Stimulated activated CD8-positive, alpha-beta memory T cell treated with anti-CD3 and anti-CD28 coated beads, Interleukin-2, amount 100 ng/mL, for 48 hours (primary cell): ENCODE measurements at places on chromosomes 7 and 10.

- DNase-seq = no peak
Measured at GRCh38 chr7:127578711-127579275, 6.6 kb downstream of the GCC1 start.

DNA sequence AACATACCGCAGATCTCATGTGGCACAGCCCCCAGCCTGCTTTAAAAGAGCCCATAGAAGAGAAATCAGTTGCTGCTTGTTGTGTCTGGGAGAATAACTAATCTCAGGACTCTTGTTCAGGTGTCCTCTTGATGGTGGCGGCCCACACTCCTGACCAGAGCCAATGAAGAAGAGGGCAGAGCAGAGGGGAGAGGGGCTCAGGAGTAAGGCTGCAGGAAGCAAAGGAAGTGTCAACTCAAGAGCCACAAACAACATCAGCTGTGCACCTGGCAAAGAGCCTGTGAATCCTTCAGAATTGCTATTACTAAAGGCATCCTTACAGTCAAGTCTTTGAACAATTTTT is 59.8 kb upstream of the PTN start:
- no peak for DNase-seq

DNA sequence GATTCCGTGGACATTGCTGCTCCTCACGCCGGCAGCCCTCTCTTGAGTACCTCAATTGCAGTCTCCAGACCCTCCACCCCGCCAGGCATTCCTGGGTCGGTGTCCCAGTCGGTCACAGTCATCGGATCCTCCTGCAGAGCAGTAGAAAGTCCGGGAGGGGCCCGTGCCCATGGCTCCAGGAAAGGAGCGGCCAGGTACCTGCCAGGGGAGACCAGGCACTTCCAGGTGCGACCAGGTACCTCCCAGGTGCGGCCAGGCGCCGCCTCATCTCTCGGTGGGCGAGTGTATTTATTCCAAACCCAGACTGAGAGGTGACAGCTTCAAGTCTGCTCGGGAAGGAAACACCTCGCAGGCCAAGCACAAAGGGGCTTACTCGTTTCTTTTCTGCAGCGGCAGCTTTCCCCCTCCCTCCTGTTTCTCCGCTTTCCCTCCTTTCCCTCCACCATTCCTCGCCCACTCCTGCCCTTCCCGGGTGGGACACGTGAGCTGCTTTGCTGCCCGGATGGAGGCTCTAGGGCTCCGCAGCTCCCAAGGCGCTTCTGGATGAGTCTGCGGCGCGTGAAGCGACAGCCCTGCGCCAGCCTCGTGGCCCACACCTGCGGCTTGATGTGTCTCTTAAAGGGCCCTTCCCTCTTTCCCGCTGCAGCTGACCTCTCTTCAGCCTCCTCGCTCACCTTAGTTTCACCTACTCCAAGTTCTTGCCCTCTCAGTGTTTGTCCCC is 39.4 kb upstream of the AGK start:
- DNase-seq = no peak

- no peak for DNase-seq
Measured at GRCh38 chr7:105450177-105450861, 61.6 kb upstream of the SRPK2 start.

DNA sequence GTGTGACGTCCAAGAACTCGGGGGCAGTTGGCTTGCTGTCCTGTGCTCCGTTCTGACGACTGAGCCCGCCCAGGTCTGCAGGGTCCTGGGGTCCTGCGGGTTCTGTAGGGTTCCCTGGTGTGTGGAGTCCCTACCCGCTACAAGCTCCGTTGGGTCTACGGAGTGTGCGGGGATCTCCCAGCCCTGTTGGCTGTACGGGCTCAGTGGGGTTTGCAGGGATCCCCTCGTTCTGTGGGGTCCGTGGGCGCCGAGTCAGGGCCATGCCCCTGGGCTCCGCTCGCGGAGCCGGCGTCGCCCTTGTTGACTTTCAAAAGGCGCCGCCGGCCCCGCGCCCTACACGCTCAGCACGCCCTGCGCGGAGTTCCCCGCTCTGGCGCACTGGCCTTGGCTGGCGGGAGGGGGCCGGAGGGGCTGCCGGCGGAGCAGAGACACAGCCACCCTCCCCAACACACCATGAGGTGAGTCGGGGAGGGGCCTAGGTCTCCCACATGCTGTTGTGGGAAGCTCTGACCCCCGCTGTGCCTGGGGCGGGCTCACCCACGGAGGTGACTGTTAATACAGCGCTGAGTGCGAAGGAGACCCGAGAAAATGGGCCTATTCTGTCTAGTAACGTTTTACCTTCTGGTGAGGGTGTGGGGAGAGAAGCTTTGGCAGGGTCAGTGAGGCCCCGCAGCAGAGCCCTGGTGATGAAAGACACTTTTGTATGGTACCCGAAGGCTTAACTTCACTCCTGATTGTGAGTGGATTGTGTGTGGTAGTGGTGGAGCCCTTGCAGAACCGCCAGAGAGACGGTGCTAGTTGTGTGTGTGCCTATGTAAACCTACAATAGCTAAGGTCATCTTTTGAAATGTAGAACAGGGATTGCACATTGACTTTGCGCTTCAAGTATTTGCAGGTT is 8.1 kb downstream of the TASOR2 start:
- peak; percentile 51 for DNase-seq

DNA sequence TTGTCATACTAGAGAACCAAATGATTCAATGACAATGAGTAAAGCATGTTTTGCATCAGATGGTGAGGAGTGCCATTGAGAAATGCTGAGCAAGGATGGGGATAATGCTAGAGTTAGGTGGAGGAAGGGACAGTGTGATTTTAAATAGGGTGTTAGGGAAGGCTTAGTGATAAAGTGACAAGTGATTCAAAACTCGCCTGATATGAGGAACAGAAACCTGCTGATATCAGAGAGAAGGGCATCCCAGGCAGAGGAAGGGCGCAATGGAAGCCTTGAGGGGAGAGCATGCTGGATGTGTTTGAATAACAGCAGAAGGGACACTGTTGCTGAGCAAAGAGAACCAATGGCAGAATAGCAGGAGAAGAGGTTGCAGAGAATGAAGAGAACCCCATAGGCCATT is 196.2 kb downstream of the NRG3 start:
- no peak for DNase-seq

- no peak for DNase-seq
Measured at GRCh38 chr7:142657376-142657775, 91.9 kb upstream of the PRSS1 start.

DNA sequence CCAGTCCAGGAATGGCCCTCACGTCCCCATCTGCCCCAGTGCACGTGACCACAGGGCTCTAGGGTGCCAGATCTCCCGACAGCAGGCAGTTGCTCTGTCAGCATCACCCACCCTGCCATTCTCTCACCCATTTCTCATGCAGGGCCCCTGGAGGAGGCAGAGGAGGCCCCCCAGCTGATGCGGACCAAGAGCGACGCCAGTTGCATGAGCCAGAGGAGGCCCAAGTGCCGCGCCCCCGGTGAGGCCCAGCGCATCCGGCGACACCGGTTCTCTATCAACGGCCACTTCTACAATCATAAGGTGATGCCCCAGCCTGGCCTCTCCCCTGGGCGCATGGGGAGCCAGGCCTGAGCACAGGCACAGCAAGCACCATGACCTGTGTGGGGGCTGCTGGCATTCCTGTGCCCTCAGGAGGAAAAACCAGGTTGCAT is 6.1 kb upstream of the DEPP1 start:
- no peak for DNase-seq

- DNase-seq = no peak
Measured at GRCh38 chr7:29886827-29887226, 80.5 kb downstream of the WIPF3 start.

DNA sequence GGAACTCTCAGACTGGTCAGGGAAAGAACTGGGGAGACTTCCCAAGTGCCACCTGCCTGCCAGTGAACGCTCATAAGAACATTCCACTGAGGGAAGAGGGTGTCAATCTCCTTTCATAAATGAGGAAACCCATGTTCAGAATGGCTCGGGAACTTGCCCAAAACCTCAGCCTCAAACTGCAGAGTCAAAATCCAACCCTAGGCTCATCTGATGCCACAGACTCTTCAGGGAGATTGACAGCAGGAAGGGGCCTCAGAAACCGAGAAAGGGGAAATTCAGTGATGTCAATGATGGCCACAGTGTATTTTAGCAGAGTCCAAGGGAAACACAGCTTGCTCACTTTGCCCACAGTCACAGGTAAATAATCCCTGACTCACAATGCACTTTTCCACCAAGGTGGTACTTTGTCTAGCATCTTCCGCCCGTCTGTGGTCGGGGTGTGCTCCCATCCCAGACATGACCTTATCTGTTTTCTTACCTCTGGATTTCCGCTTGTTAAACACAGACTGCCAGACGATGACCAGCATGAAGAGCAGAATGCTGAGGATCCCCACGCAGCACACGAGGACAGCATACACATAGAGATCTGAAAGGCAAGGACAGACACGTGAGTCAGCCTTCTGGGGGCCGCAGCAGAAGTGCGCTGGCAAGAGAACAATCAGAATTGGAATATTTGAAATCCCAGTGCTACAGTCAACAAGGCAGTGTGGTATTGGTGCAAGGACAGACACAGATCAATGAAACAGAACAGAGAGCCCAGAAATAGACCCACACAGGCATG is 38.4 kb downstream of the VSTM4 start:
- DNase-seq = no peak

- DNase-seq = no peak
Measured at GRCh38 chr10:48411510-48411909, 105.0 kb downstream of the MAPK8 start.

GRCh38 chr10:31617757-31618156 is 298.7 kb downstream of the ZEB1 start:
- DNase-seq = no peak

- no peak for DNase-seq
Measured at GRCh38 chr10:131126321-131127137, 185.0 kb downstream of the TCERG1L start.

GRCh38 chr10:62112300-62112699 is 156.3 kb downstream of the RTKN2 start:
- no peak for DNase-seq

GRCh38 chr10:1549591-1550290 is 187.6 kb downstream of the ADARB2 start:
- DNase-seq = no peak

DNA sequence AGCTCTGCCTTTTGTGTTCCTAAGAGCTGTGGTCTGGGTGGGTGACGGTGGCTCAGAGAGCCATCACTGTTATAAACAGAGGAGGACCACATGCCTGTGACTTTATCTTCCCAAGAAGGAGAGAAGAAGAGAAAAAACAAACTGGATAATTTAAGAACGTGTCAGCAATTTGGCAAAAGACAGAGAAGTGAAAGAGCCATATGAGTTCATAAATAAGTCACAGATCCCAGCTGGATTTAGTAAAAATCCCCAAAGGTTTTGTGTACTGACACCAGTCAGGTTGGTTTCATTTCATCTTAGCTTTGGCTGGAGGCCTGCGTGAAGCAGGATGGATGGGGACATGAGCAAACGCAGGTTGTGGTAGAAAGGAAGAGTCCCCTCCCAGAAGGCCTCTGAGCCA is 120.7 kb downstream of the CXCL12 start:
- no peak for DNase-seq

DNA sequence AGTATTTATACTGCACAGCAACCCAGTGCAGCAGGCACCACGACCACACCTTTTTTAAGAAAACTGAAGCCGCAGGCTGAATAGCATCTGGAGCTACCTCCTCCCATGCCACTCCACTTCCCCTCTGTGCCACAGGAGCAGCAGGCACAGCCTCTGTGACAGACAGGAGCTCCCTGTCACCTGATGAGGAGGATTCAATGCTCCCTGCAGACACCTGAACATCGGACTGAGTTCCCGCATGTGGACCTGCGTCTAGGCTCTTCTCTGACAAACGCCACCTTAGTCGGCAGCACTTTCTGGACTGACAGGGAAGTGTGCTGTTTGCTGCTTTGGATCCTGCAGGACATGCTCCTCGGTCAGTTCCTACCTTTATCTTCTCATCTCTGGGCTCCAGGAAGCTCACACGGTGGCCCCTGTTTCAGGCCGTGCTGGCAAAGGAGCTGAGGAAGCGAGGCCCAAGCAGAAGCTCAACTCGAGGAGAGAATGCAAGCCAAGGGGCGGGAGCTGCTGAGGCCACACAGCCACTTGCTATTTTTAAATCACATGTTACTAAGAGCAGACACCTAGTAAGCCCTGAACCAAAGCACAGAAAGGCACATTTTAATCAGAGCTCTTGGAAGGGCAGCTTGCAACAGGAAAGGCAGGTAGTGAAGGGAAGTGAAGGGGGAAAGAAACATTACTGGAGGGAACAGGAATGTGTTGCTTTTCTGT is 56.6 kb downstream of the VOPP1 start:
- no peak for DNase-seq

DNA sequence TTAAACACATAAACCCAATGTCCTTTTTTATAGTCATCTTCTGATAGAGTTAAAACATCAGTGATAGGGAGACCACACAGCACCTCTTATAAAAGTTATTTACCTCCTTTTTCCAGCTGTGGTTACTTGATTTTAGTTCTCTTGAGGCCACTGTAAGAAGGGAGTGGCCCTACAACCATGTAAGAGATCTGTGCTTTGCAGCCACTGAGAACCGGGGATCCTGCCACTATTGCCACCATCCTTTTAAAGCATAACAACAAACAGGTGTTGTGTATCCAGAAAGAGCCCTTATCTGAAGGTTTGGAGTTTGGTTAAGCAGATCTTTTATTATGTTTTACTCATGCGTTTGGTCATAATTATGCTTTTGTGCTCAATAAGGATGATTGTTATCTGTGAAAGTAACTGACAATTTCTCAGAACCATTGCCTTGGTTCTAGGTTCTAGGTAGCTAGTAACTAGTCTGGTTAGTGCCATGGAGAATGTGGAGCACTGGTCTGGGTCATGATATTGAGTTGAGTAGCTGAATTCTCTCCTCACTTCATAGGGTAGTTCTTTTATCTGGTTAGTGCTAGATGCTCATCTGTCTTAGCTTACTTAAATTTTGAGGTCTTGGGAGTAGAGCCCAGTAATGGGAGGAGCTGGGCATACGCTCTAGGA is 56.5 kb downstream of the ST7 start:
- no peak for DNase-seq

GRCh38 chr10:44361109-44361508 is 23.8 kb downstream of the CXCL12 start:
- no peak for DNase-seq

GRCh38 chr10:117284716-117285494 is 44.0 kb downstream of the SLC18A2 start:
- no peak for DNase-seq

DNA sequence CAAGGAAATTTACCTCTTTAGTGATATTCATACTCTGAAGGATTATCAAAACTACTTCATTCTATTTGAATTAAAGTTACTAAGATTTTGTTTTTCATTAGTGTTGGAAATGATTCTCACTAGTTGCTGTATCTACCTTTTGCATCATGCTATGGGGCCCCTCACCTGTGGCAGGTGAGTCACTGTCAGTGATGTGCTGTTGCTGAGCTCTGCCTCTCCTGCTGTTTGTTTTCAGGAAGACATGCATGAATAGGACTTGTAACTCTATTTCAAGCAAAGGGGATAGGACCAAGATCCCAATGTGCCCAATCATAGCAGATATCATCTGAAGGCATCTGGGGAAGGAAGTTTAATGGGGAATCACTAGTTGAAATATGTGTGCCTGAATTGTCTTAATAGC is 57.4 kb upstream of the AGR3 start:
- DNase-seq = no peak
